Osteoblast (primary cell): ENCODE measurements at places on chromosomes 7 and 10. TPM values are rescaled to one million over a fixed set of nuclear protein-coding genes. Genes with fewer than 3 reads are reported as not detected.

CYCS gene
- 21.5 and 22.8 TPM in 2 replicates for total RNA-seq

HTR7 gene
- total RNA-seq, result 9.8 and 12.4 TPM in 2 replicates

PTEN gene
- total RNA-seq, result 169 and 193 TPM in 2 replicates

SFMBT2 gene
- under 0.01 TPM in 2 replicates for total RNA-seq

CDNF gene
- 1.8 TPM in 2 replicates for total RNA-seq

ATOH7 gene
- total RNA-seq, result under 0.01 TPM in 1 of 2 replicates, not detected in the other

DNA sequence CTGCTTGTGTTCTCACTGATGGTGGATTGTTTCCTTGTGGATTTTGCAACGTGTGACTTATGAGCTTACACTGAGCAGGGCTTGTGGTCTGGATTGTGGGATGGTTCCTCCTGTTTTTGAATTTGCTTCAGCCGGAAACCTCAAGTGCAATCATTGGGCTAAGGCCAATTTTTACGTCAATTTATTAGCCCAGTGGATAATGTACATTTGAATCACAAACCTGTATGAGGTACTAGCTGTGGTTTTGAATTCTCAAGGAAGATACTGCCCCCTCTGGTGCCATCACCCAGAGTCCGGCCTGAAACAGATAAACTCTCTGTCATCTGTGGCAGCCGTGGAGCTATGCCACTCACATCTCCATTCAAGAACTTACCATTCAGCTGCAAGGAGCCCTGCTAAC is 7.3 kb upstream of the ZNF777 start:
- DNase-seq, result no peak

DNA sequence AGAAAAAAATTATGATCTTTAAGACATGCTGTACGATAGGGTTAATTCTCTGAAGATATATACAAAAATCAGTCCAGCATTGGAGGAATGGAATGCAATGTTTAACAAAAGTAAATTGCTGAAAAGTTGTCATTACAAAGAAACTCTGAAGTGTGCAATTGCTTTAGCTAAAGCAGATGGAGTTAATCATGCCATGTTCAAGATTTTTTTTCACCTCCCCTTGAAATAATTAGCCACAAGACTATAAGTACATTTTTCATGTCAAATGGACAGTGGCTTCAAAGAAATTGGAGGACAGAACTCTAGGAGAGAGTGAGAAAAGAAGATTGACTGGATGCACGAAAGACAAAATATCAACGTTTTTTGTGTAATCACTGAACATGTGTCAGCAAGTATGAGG is 63.1 kb upstream of the MEOX2 start:
- no peak for DNase-seq

DNA sequence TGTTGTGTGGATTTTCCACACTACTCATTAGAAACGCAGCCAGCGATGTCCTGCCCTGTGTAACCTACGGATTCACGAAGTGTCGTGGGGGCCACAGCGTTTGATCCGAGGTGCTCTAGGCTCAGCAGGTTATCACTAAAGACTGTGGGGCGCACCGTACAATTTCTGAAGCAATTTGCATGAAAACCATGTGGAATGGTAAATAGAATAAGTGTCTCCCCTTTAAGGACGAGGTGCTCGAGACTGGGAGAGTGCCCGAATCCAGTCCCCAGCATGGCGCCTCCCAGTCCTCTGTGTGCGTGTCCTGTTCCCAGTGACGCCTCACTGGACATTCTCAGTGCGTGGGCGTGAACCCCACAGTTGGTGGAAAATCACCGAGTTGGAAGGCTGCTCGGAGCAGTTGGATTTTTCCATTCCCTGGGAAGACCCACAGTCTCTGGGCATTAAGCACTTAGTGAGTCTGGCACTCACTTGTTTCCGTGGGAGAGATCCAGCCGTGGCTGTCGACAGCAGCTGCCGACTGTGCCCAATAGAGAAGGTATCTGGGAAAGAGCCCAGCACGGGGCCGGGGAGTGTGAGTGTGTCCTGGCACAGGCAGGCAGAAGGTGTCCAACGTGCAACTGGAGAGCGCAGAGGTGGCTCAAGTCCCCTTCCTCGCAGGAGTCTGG is 37.0 kb downstream of the PFKP start:
- no peak for DNase-seq

- DNase-seq, result no peak
Observed at GRCh38 chr7:111960984-111961383, 245.2 kb downstream of the DOCK4 start.

GRCh38 chr7:151059367-151060112 is at the start of gene SLC4A2:
TSS of gene SLC4A2 (plus strand) at chr7:151059589. CDS start at chr7:151061988, 2,399 bp downstream.
- peak; percentile 99 for DNase-seq

GRCh38 chr7:143360788-143361551 is 1.5 kb downstream of the FAM131B start:
- no peak for DNase-seq

- DNase-seq, result peak; percentile 58
Observed at GRCh38 chr7:7732621-7733281, 14.3 kb upstream of the RPA3 start.

GRCh38 chr7:98686466-98687080 is 69.5 kb downstream of the NPTX2 start:
- no peak for DNase-seq

- no peak for DNase-seq
Observed at GRCh38 chr7:29397398-29397797, 166.2 kb upstream of the PRR15 start.

GRCh38 chr7:96836456-96836855 is 126.8 kb upstream of the SEM1 start:
- no peak for DNase-seq

GRCh38 chr10:34612938-34613337 is 202.2 kb downstream of the PARD3 start:
- no peak for DNase-seq

GRCh38 chr10:93991596-93992284 is 2.0 kb upstream of the PLCE1 start:
- peak; percentile 97 for DNase-seq

DNA sequence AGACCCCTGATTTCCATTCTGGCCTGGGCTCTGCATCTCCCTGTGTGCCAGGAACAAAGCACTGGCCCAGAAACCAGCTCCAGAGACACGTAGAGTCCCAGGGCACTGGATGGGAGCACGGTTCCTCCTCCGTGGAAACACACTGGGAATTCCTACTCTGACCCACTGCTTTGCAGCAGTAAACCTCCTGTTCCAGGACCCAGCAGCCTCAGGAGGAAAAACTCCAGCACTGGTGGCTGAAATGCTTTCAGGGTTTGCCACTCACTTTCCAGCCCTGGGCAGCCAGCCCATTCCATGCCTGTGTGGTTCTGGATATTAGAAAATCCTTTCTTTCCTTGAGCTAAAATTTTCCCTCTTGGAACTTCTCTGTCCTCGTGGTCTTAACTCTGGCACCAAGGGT is 58.0 kb downstream of the FAM171A1 start:
- no peak for DNase-seq

DNA sequence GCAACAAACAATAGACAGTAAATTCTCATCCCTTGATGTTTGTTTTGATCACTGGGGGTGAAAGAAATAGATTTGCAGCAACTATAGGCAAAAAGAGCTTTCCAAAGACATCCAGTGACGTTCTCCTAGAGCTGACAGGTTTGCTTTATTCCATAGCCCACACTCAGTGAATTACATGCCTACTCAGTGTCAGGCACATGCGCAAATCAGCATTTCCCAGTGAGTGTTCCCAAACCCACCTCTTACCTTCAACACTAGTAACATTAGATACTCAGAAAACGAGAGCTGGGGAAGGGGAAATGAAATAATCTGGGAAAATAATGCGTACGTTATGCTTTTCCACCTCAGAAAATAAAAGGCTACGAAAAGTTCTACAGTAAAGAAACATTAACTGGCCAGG is 144.1 kb downstream of the CPEB3 start:
- no peak for DNase-seq

- DNase-seq, result peak; percentile 86
Observed at GRCh38 chr10:34049887-34050286, 715.4 kb upstream of the NRP1 start.

DNA sequence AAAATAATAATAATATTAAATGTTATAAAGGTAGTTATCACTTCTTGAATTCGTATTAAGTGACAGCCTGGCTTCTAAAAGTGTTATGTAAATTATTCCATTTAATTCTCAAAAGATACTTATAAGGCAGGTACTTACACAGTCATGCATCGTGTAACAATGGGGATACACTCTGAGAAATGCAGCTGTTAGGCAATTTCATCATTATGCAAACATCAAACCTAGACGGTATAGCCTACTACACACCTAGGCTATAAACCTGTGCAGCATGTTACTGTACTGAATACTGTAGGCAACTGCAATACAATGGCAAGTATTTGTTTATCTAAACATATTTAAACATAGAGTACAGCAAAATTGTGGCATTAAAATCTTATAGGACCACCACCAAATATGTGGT is 1.5 kb downstream of the IFIT1 start:
- DNase-seq, result no peak

DNA sequence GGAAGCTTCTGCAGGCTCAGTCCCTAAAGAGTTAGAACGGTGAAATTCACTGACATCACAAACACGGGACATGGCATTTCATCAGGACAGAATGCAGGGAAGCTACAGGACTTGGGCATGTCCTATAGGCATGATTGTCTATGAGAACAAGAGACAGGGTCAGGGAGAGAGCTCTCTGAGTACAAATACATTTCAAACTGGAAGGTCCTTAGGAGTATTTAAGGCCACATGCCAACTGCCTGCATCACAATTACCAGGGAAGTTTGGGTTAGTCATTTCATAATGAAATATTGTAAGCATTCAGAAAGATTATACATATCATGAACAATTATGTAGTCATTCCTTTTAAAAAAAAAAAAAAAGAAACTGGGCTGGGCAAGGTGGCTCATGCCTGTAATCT is 71.3 kb downstream of the CREB3L2 start:
- DNase-seq, result peak; percentile 67

GRCh38 chr7:95976369-95977060 is 204.2 kb downstream of the DYNC1I1 start:
- DNase-seq, result no peak

- peak; percentile 97 for DNase-seq
Observed at GRCh38 chr7:98418636-98419315, 17.9 kb upstream of the BAIAP2L1 start.

- peak; percentile 74 for DNase-seq
Observed at GRCh38 chr10:103276896-103277712, at the start of gene INA. TSS of gene INA (plus strand) at chr10:103277138. CDS start at chr10:103277212, 74 bp downstream.

DNA sequence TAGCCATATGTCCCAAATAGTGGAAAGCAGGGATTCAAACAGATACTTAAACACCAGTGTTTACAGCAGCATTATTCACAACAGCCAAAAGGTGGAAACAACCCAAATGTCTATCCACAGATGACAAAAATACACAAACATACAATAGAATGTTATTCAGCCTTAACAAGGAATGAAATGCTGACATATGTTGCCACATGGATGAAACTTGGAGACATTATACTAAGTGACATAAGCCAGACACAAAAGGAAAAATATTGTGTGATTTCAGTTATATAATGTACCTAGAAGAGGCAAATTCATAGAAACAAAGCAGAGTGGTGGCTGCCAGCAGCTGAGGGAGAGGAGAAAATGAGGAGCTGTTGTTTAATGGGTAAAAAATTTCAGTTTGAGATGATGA is 533.9 kb upstream of the FZD8 start:
- no peak for DNase-seq
